ENCODE measurements at places on chromosomes 5 and 9. TPM values are rescaled to one million over a fixed set of nuclear protein-coding genes. Genes with fewer than 3 reads are reported as not detected.

GRCh38 chr9:128292009-128292408, 15.9 kb downstream of the SWI5 start:
- H3K4me3 ChIP-seq: no peak overlapping the region
- H3K27ac ChIP-seq: no peak overlapping the region
- peaks cover 4% of the 10 kb centered on the region for H3K4me1 ChIP-seq
- no peaks in the 10 kb centered on the region for H3K36me3 ChIP-seq

GRCh38 chr5:30749971-30750370, 443.5 kb upstream of the CDH6 start:
- DNase-seq: no peak
- H3K27me3 ChIP-seq: no peaks in the 10 kb centered on the region
- H3K36me3 ChIP-seq: no peaks in the 10 kb centered on the region
- H3K27ac ChIP-seq: no peak overlapping the region
- no peak overlapping the region for H3K4me3 ChIP-seq

DNA sequence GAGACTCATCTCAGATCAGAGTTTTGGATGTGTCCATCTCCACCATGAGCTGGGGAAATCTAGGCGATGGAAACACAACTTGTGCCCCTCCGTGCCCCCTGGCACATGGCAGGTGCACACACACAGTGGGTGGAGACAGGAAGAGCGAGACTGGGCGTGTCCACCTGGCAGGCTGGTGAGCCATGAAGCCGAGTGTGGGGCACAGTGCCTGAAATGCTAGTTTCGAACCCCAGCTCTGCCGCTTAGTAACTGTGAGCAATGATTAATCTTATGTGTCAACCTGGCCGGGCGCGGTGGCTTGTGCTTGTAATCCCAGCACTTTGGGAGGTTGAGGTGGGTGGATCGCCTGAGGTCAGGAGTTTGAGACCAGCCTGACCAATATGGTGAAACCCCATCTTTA, 80.8 kb upstream of the RNU6ATAC start:
- no peak overlapping the region for H3K27ac ChIP-seq
- H3K36me3 ChIP-seq: no peaks in the 10 kb centered on the region
- no peak for DNase-seq
- H3K4me3 ChIP-seq: no peak overlapping the region
- peaks cover 12% of the 10 kb centered on the region for H3K4me1 ChIP-seq

DNA sequence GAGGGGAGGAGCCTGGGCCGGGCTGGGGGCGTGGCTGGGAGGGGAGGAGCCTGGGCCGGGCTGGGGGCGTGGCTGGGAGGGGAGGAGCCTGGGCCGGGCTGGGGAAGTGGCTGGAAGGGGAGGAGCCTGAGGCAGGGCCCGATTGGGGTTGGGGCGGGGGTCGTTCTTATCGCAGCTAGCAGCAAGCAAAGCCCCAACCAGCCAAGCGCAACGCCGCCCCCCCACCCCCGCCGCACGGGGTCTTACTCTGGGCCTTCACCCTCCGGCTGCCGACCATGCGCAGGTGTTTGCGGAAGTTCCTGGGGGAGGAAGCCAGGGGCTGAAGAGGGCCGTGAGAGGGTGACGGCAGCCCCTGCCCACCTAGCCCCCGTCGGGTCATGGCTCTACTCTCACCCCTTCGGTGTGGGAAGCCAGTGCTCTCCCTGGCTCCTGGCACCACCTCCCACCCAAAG, 5.0 kb downstream of the NSMF start:
- H3K4me1 ChIP-seq: peaks cover 39% of the 10 kb centered on the region
- no peaks in the 10 kb centered on the region for H3K27me3 ChIP-seq
- H3K36me3 ChIP-seq: peaks cover 52% of the 10 kb centered on the region
- H3K27ac ChIP-seq: no peak overlapping the region
- peak; percentile 49 for DNase-seq

- H3K27me3 ChIP-seq: no peaks in the 10 kb centered on the region
- H3K4me1 ChIP-seq: no peaks in the 10 kb centered on the region
- no peak for DNase-seq
Measured at GRCh38 chr5:150615141-150615699, 25.2 kb upstream of the SYNPO start.

The GHR gene
- total RNA-seq: not detected

The RXFP3 gene
- not detected for total RNA-seq

The CDC14B gene
- total RNA-seq: 0.54 TPM
